ENCODE measurements at places on chromosomes 11 and 22.

GRCh38 chr11:34633640-34633989, 12.7 kb downstream of the EHF start:
- no peak for DNase-seq

DNA sequence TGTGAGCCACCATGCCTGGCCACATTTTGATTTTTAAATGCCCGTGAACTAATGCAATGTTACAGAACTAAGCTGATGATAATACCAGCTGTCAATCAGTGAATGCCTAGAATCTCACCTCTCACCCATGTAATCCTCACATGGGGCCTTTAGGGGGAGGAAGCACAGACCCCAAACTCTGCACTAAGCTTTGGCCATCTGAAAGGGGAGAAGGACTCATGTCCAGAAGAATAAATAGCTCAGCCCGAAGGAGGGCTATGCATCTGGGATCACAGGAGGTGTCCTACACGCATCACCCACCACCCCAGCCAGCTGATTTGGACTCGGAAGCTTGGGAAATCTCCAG, 36.0 kb upstream of the YPEL1 start:
- no peak for DNase-seq

DNA sequence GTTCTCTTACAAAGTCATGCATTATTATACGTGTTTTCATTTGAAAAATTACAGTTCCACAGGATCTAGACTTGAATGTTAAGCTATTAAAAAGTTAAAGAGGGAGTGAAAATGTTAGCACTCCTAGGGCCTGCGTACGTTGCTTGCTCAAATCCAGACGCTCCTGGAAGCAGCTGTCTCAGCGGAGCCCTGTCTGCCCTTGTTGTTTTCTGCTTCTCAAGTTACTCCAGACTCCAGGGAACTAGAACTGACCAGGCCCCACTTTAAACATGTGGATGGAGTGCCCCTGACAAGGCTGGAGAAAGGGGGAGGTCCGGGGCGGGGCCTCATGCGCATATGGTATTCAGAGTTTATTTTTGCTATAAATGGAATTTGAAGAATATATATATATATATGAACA, 9.6 kb downstream of the PARVB start:
- DNase-seq, result no peak

DNA sequence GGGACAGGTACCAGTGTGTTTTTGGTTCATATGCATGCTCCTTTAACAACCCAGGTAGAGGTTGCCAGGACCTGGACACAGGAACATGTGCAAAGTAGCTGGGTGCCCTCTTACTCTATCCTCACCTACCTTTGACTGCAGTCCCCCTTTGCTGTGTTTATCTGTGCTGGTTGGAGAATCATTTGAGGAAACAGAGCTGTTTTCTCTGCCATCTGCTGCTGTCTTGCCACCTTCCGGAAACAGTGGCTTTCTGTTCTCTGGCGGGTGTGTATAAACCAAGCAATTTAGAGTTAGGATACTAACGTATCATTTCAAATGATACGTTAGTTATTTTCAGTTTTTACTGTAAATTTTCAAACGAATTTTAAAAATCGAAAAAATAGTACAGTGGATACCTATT, 171.9 kb upstream of the TTC12 start:
- DNase-seq, result no peak

DNA sequence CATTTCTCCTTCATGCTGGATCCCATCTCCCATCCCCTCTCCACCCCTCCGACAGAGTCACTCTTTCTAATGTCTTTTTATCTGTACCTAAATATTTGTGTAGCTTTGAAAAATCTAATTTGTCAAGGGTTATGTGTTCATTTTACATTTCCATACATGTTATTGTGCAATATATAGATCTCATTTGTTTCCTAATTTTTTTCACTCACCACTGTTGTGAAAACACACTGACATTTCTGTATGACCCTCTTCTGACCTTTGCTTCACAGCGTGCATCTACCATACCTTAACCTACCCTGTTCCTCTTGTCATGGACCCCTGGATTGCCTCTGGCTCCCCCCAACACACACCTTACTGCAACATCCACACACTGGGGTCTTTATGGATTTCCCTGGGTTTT, 942.9 kb downstream of the TBC1D22A start:
- DNase-seq, result no peak

- no peak for DNase-seq
Observed at GRCh38 chr22:47366026-47366767, 603.7 kb downstream of the TBC1D22A start.

GRCh38 chr11:65297026-65297672, 17.5 kb upstream of the CDC42EP2 start:
- DNase-seq, result no peak

- no peak for DNase-seq
Observed at GRCh38 chr11:26072614-26073153, 259.2 kb upstream of the ANO3 start.

- no peak for DNase-seq
Observed at GRCh38 chr11:60919320-60919719, 4.9 kb upstream of the TMEM132A start.

- no peak for DNase-seq
Observed at GRCh38 chr22:19064354-19065054, 57.7 kb downstream of the DGCR2 start.

DNA sequence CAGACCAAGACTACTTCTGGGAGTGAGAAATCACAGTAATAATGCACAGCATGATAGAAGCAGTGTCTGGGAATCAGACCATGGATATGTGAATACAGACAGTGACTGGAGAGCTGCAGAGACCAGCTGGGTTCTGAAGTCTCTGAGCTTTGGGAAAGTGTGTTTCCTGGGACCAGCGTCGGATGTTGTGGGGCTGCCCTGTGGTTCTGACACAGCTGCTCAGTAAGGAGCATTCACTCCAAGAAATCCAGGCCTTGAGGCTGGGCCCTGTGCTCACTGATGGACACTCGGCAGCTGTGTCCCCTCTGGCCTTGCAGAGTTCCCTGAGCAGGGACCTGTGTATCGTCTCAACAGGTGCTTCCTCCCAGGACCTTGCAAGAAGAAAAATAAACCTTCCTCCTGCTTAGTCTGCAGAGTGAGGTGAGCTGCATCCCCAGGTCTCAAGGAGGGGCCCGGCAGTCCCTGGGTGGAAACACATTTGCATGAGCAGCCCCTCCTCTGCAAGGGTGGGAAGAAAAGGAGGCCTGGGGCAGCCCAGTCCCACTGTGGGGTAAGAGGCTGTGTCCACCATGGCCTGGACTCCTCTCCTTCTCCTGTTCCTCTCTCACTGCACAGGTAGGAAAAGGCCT, 107.9 kb downstream of the VPREB1 start:
- no peak for DNase-seq

- no peak for DNase-seq
Observed at GRCh38 chr22:28154861-28155260, 235.8 kb upstream of the PITPNB start.

DNA sequence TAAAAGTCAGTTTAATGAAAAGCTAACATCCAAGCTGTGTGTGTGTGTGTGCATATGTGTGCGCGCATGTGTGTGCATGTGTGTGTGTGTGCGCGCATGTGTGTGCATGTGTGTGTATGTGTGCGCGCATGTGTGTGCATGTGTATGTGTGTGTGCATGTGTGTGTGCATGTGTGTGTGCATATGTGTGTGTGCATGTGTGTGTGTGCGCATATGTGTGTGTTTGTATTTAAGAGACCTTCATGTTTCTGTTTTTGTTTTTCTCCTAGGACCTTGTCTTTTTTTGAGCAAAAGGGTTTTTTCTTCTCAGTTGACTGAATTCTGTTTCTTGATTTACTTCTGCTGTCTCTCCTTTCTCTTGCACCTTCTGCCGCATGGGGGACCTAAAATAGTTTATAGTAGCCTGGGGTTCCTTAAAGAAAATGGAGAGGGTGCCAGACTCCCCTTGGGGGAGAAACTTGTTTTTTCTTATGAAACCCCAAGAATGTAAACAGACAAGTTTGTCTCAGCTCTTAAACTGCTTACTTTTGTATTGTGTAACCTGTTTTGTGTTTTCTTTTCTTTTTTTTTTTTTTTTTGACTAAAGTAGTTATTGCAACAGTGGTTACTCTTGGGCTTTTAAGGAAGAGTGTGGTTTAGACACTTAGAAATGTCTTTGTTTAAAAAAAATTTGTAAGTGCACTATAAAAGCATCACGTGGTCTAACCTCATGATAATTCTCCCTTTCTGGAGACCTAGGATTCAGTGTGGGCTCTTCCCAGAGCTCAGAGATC, 53.0 kb downstream of the OSBPL5 start:
- no peak for DNase-seq

GRCh38 chr11:78023426-78023825, 350 bp upstream of the KCTD14 start:
- no peak for DNase-seq

DNA sequence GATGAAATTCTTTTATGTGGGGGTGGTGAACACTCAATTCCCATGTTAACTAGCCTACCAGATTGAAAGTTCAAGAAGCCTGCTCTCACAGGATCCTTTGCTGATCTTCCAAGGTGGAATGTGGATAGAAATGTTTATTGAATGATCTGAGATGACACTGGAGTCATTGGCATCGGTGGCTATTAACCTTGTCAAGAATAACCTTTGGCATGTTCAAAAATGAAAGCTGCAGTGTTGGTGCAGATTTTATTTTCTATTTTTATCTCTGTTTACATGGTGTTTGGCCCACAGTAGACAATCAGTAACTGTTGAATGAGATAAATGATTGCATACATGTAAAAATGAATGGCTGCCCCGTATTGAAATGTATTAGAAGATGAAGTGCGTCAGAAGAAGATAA, 19.0 kb downstream of the MCAM start:
- DNase-seq, result no peak

- no peak for DNase-seq
Observed at GRCh38 chr11:112966561-112966960, 5.3 kb downstream of the NCAM1 start.

DNA sequence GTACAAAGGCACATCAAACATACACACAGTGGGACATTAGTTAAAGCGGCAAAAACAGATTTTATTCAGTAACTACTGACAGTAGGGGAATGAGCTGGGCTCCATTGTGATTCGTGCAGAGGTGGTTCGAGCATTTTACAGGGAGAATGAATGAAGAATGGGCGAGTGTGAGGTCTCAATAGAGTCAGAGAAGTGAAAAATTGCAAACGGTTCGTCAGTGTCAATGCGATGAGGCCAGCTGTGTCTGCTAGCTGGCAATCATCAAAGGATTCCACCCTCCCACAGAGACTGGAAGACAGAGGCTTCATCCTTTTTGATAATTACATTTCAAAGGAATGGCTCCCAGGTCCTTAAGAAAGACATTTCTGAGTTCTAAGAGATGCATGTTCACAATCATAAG, 17.4 kb downstream of the OR4D9 start:
- no peak for DNase-seq

- DNase-seq, result no peak
Observed at GRCh38 chr11:13054278-13054677, 45.2 kb downstream of the RASSF10 start.

DNA sequence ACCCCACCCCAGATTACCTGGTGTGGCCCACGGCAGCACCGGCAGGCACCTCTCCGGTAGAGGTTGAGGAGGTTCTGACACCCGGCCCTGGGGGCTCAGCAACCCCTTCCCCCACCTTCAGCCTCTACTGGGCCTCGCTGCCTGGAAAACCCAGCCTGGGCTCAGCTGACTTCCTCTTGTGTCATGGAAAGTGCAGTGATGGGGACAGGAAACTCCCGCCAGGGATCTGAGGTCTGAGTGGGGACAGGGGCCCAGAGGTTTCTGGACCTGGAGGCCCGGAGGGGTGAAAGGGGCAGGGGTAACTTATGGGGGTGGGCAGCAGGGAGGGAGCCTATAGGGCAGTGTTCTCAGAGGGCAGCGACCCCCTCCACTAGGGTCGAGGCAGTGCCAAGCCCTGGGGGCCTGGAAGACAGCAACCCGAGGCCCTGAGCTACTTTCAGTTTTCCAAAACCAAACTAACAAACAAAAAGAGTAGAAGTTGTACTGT, 10.0 kb upstream of the CD5 start:
- peak; percentile 36 for DNase-seq

- DNase-seq, result no peak
Observed at GRCh38 chr11:134363161-134363560, 31.4 kb downstream of the GLB1L2 start.

- DNase-seq, result peak; percentile 66
Observed at GRCh38 chr22:28798810-28799605, 1.4 kb downstream of the XBP1 start.

DNA sequence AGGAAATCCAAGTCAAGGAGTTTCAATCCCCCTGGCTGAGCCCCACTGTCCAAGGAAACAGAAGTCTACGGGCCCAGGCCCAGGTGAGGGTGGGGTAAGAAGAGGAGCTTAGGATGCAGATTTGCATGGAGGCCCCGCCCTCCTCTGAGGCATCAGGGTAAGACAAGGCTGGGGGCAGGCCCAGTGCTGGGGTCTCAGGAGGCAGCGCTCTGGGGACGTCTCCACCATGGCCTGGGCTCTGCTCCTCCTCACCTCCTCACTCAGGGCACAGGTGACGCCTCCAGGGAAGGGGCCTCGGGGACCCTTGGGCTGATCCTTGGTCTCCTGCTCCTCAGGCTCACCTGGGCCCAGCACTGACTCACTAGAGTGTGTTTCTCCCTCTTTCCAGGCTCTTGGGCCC, 31.3 kb upstream of the IGLL5 start:
- no peak for DNase-seq

- DNase-seq, result no peak
Observed at GRCh38 chr11:17979770-17980371, 33.0 kb downstream of the SERGEF start.

DNA sequence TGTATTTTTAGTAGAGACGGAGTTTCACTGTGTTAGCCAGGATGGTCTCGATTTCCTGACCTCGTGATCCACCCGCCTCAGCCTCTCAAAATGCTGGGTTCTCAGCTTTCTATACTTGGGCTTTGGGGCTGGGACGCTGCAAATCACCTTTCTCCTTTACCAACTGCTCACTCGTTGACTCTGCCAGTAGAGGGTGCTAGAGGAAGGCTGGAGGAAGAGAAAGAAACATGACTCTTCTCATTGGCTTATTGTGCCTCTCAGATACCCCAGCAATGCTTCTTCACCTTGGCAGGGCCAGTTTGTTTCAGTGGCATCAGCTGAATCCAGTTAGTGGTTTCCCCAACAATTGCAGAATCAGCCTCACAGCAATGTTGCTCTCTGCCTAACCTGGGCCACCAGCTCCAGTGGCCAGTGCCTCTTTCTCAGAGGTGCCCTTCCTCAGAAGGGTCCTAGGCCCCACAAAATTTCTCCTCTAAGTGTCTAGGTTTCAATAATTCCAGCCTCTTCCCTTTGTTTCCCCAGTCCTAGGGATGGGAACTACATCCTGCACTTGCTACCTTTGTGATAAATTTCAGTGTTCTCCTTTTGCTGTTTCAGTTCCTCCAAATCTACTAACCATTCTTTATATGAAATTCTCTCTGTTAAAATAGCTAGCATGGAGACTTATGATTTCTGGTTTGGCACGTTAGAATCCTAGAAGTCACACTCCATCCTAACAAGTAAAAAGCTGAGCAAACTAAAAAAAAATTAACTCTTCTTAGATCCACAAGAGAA, 71.5 kb upstream of the VSTM5 start:
- no peak for DNase-seq

DNA sequence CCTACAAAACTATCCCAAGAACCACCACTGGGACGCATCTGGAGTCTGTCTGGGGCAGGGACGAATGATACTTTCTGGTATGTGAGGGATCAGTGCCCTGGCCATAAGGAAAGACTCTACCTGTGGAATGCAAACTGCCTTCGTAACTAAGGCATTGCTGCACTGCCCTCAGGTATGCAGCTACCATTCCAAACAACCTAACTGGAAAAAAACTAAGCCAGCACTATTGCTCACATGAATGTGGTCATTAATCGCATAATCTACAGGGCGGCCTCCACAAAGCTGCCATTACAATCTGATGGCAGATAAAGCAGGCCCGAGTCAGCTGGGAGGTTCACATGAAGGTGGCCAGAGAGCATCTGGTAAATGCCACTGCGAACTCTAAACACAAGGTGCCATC, 3.9 kb downstream of the PACSIN2 start:
- DNase-seq, result no peak
